Activated CD4-positive, alpha-beta T cell treated with anti-CD3 and anti-CD28 coated beads for 4 hours (primary cell): ENCODE measurements at places on chromosomes 4 and X.

DNA sequence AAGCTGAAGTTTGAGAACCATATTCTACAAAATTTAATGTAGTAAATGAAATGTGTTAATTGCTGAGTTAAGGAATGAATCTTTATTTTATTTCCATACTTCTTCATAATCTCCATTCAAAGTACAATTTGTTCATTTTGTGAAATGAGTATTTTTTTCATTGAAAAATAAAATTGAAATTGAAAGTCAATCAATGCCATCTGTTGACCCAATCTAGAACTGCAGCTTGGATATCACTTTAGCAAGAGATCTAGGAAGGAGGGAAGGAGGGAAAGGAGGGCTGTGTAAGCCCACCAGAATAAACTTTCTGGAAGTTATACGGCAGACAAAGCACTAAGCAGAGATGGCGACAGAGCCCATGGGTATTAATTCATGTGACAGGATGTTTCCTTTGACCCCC, 128.4 kb downstream of the ZMAT1 start:
- DNase-seq = no peak

DNA sequence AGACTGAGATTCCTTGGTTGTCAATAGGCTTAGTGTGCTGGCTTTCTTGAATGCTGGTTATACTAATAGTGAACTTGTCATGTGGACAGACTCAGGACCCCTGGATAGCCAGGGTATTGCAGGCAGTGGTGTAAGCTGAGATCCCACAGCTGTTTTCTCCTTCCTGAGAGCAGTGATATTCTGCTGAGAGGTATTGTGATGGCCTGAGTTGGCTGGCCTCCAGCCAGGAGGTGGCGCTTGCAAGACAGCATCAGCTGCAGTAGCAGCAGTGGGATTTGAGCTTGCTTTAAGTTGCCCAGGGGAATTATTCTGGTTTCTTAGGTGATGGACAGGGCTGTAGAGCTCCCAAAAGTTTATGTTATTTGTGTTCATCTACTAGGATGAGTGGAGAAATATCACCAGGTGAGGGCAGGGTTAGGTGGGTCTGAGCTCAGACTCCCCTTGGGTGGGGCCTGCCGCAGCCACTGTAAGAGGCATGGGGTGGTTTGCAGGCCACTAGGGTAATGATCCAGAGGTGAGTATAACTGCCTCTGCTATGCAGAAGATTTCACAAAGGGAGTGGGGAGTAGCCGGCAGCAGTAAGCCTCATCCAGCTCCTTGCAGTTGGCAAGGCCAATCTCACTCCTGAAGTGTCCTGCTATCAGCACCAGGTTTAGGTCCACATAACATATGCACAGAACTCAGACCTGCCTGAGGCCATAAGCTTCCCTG, 66.2 kb downstream of the IL15 start:
- DNase-seq = no peak

- DNase-seq = no peak
Measured at GRCh38 chr4:150583287-150584110, 1.5 kb downstream of the MAB21L2 start.

DNA sequence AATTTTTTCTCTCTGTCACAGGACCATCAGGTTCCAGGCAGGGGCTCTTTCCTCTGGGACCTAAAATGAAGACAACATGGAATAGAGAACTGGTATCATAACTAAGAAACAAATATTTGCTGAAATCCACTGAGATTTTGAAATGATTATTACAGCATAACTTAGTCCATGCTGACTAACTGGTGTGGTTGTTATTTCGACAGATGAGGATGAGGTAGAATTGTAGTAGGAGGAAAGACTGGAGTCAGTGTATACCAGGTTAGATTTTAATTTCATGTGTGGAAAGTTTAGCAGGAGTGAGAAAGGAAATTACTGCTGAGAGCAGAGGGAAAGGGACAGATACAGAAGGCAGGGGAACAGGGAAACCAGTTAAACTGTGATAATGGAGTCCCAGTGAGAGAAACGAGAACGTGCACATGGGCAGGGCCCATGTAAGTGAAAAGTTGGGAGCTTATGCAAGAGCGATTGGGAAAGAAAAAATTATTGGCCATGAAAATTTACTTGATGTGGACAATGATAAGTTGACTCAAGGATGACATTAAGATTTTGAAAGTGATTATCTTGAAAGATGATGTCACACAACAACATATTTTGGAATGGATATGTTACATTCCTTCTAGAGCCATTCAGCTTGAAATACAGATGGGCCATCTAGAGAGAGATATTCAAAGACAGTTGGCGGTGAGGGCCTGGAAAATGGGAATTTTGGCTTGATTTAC, 98.7 kb upstream of the DDIT4L start:
- no peak for DNase-seq

DNA sequence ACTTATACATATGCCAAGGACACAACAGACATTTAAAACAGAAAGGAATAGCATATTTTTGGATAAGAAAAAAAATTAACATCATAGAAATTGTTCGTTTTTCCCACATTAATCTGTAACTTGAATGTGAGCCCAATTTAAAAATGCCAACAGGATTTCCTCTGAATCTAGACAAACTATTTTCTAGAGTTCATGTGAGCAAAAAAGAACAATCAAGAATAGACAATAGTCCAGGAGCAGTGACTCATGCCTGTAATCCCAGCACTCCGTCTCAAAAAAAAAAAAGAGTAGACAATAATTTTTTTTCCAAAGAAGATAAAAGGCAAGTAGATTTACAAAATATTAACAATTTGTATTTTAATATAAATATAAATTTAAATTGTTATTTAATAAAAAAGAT, 73.7 kb upstream of the DUSP21 start:
- no peak for DNase-seq

DNA sequence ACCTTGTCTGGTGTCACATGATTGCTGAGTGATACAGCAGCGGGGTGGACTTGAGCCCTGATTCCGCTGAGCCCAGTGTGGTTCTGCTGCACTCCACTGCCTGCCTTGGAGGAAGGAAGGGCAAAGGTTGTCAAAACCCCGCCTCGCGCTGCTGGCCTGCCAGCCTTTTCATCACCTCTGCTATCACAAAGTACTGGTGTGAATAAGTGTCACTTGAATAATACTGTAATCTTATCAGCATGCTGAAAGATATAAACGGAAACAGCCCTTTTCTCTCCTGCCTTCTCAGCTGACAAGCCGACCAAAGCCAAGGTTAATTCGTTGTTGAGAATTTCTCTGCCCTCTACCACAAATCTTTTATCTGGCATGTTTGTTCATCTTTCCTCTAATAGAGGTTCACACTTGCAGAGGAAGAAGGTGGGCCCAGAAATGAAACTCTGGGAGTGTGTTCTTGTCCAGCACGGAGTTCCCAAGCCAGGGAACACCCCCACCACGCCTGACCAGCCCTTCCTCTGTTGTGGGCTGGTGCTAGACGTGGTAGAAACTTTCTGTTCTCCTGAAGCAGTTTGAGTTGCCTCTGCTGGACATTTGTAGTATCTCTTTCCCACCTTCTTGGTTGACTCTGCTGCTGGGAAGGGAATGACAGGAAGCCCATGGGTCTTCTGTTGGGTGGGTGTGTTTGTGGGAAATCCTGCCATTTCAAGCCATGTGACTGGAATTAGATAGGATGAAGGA, 21.5 kb downstream of the FHDC1 start:
- DNase-seq = no peak

DNA sequence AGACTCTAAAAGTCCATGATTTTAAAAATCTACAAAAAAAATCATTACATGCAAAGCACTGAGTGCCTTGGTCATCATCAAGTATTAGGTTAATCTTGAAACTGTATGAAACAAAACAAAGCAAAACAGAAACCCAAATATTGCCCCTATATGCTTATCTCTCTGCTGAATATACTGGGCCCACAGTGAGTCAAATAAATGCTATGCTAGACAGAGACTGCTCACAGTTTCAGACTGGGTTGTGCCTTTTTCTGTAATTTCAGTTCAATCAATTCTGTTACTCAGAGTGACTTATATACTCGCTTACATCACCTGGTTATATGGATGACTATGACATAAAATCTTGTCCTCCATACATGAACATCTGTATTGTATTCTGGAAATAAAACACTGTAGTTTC, 257.1 kb upstream of the ACTRT1 start:
- DNase-seq = no peak

GRCh38 chrX:129000797-129001196, 522.5 kb downstream of the SMARCA1 start:
- no peak for DNase-seq

GRCh38 chrX:133290076-133290475, 71.9 kb upstream of the TFDP3 start:
- DNase-seq = no peak

DNA sequence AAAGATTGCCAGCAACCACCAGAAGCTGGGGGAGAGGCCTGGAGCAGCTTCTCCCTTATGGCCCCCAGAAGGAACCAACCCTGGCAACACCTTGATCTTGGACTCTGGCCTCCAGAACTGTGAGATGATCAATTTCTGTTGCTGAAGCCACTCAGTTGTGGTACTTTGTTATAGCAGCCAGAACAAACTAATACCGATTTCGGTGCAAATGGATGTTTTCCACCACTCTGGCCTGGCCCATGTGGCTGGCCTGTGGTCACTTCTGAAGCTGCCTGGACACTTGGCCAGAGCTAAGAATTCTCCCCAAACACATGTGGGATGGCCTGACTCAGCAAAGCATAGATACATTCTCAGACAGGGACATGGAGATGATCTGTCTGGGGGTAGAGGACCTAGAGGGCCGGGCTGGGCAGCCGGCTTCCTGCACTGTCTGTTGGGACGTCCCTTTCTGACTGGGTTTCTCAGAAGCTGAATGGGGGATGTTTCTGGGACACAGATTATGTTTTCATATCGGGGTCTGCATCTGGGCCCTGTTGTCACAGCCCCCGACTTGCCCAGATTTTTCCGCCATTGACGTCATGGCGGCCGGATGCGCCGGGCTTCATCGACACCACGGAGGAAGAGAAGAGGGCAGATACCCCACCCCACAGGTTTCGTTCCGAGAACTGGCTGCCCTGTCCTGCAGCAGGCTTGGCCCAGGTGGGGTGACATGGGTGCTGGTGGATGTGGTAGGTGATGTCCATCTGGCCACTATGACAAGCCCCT, 4.1 kb downstream of the FOXP3 start:
- DNase-seq = no peak

GRCh38 chrX:13750204-13750603, 15.7 kb downstream of the OFD1 start:
- no peak for DNase-seq

GRCh38 chrX:23981711-23982110, 45.3 kb downstream of the KLHL15 start:
- DNase-seq = no peak

- no peak for DNase-seq
Measured at GRCh38 chrX:20399728-20400414, 133.2 kb upstream of the RPS6KA3 start.

- DNase-seq = no peak
Measured at GRCh38 chrX:107025545-107025944, 25.5 kb upstream of the MORC4 start.

DNA sequence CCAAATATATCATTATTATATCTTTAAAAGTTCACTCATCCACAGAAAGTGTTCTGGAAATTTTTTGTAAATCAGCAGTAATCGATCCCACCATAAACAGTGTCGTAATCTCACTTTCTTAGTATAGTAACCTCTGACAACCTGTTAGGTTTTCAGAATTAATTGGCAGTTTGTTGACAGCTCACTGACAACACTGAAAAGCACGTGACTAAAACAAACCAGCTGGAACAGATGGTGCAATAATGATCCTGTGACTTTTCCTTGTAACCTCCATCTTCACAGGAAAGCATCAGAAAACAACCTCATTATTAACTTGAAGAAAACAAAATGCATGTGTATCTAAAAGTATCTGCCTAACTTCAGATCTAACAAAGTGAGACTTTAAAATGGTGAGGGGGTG, 48.5 kb downstream of the FSTL5 start:
- no peak for DNase-seq

DNA sequence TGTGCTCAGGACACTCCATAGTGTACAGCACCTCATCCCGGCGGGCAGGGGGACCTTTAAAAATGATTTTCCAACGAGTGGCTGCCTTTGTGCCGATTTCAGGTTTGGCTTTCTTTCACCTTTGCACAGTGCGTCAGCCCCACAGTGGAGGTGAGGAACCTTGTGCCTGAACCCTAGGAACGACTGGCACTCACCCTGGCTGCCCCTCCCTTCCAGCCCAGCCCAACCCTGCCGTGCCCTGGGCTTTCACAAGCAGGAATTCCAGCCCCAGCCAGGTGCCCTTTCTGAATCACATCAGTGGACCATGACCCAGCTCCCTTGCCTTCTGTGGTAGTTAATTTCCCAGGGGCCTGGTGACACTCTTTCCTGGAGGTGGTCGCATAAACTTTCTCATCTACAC, 1.3 kb downstream of the TMEM164 start:
- no peak for DNase-seq

DNA sequence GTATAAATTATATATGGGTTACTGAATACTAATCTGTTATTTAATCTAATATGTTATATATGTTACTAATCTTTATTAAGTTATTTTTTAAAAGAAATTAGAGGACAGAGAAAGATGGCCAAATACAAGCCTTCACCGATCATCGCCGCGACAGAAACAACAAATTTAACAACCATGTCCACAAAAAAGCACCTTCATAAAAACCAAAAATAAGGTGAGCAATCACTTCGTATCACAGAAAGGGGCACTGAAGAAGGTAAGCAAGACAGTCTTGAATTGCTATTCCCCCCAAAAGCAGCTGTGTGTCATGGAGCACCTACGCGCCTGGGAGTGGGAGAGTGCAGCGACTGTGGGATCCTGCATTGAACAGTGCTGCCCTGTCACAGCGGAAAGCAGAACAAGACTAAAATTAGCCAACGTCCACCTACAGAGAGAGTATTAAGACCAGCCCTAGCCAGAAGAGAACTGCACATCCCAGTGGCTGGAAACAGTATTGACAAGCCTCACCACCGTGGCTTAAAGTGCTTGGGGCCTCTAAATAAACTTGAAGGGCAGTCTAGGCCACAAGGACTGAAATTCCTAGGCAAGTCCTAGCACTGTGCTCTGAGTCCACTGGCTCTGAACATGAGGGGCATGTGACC, 38.5 kb downstream of the LRBA start:
- no peak for DNase-seq

DNA sequence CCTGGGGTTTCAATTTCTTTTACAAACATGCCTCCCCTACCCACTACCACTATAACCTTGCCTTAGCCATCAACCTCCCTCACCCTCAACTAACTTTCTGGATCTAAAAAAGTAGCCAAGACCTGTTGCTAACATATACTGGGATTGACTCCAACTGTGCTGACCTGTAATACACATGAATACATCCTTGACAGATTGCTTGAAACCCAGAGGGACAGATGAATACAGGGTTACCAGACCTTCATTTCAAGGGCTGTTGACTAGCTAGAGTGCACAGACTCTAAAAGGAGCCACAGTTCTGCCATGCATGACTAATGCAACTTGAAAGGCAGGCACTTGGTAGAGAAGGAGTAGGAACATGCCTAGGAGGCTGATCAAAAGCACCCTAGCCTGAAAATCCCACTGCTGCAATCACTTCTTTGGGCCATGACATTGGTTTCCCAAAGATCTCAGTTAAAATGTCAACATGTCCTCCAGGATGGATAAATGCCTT, 121.0 kb downstream of the PCDH19 start:
- DNase-seq = no peak
